ENCODE measurements at places on chromosomes 3 and 15.
A peak's percentile ranks its signal among the peaks of the same experiment; 100 is the strongest.

GRCh38 chr15:45095661-45096060 lies 18.3 kb downstream of the DUOX2 start:
- DNase-seq, result no peak

DNA sequence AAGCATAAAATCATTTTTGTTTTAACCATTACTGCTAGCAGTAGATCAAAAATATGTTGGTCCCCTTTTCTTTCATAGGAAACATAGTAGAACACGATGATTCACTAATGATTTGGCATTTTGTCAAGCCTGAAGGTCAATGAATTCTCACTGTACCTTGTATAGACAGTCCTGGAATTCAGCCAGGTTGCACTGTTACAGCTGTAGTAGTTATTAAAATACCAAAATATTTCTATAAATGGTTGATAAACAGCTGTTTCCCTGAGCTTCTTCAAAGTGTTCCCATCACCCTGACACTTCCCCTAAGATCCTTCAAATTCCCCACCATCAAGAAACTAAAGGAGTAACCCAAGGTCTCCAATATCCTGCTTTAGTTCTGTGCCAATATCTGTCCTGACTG lies 200.9 kb downstream of the ATP8B4 start:
- DNase-seq, result no peak

DNA sequence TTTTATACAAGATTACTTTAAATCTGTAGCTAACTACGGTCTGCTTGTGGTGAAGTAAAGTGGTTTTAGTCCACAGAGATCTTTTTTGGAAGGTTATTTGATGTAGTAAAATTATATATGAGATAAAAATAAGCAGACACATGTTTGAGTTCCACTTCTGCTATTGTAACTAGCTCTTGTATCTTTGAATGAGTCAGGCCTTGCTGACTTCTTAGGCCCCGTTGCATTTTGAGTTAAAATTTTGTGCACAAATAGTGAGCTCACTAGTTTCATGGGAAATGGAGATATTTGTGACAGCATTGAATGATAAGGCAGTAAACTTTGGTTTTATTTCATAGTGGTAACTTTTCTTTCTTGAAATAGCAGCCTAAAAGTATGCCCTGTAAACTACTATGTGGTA lies 42.6 kb downstream of the ARIH1 start:
- no peak for DNase-seq

- DNase-seq, result peak; percentile 40
These were observed 8.5 kb downstream of the SHOX2 start for GRCh38 chr3:158097593-158098308.

DNA sequence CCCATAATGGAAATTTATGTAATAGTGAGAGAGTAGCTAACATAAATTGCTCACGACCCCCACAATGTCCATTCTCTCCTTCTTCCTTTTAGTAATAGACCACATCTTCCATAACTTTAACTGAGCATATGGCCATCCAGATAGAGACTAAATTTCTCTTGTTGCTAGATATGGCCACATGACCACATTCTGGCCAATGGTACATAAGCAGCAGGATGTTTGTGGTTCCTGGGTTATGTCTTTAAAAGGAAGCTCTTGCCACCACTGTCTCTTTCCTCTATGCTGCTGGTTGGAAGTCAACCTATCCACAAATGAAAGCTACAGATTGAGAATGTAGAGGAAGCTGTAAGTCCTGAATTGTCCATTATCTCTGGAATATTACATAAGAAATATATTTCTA lies 59.7 kb upstream of the NPHP3 start:
- DNase-seq, result no peak

GRCh38 chr3:112460519-112461195 lies 38.6 kb downstream of the BTLA start:
- DNase-seq, result no peak

DNA sequence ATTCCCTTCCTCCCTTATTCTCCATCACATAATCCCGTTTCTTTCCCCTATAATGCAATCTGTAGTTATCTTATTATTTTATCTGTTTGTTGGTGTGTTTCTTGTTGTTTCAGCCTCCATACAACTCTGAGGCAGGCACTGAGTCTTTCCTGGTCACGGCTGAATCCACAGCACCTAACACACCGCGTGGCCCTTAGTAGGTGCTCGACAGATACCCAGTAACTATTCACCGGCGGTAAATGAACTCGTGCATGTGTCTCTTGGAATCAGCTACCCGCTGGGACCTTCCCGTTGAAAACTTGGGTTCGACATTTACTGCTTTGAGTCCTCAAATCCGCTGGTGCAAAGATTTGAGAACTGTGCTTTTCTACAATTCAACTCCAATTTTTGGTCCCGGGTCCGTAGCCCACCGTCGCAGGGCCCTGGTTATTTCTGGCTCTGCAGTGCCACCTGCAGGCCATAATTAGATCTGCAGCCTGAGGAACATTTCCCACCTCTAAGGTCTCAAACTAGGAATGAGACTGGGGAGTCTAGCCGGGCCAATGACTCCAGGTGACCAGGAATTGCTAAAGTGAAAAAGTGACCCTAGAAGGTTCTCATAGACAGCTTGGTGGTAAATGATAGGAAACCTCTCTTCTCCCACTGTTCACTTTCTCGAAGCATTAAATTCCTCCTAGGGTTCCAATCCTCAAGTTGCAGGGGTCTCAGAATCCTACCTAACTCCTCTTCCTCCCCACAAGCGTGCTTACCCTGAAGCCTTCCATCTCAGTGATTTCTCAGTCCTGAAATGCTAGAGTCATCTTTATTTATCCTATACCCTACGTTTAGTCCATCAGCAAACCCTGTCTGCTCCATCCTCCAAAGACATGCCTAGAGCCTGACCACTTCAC lies 40.0 kb upstream of the TRH start:
- peak; percentile 54 for DNase-seq
